ENCODE measurements at places on chromosomes 5 and 9. TPM values are rescaled to one million over a fixed set of nuclear protein-coding genes. Genes with fewer than 3 reads are reported as not detected.

GRCh38 chr5:114412510-114413171, 50.8 kb downstream of the KCNN2 start:
- no peak overlapping the region for H3K27ac ChIP-seq
- H3K4me1 ChIP-seq, result no peaks in the 10 kb centered on the region
- no peak for DNase-seq
- H3K4me3 ChIP-seq, result no peak overlapping the region

DNA sequence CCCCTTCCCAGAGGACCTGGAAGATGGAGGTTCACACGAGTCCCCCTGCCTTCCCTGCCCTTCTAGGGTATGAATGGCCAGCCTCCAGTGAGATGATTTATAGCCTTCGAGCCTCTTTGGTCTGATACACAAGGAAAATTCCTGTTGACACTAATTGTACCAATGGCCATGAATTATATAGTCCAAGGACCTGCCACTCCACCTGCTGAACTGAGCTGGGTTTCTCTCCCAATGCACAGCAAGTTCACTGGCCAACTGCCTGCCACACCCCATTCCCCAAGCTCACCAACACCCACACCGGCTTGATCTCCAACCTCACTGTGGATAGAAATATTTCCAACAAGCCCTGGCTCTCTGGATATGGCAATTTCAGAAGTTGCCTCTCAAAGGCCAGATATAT, 9.3 kb upstream of the ADRA1B start:
- DNase-seq, result no peak
- no peak overlapping the region for H3K4me3 ChIP-seq
- peaks cover 31% of the 10 kb centered on the region for H3K27me3 ChIP-seq
- no peaks in the 10 kb centered on the region for H3K4me1 ChIP-seq

- peak overlapping the region; percentile 99 for H3K27ac ChIP-seq
- H3K4me1 ChIP-seq, result peaks cover 96% of the 10 kb centered on the region
- peaks cover 29% of the 10 kb centered on the region for H3K36me3 ChIP-seq
- H3K27me3 ChIP-seq, result no peaks in the 10 kb centered on the region
Observed at GRCh38 chr9:131671133-131671520, 68.7 kb downstream of the RAPGEF1 start.

GRCh38 chr5:73641811-73642210, 15.8 kb downstream of the ARHGEF28 start:
- H3K27ac ChIP-seq, result no peak overlapping the region
- no peak for DNase-seq
- H3K4me3 ChIP-seq, result no peak overlapping the region
- no peaks in the 10 kb centered on the region for H3K36me3 ChIP-seq

- no peaks in the 10 kb centered on the region for H3K27me3 ChIP-seq
- H3K36me3 ChIP-seq, result peaks cover 4% of the 10 kb centered on the region
- peaks cover 13% of the 10 kb centered on the region for H3K4me1 ChIP-seq
- peak overlapping the region; percentile 34 for H3K27ac ChIP-seq
Observed at GRCh38 chr5:141940695-141941271, 17.1 kb downstream of the DELE1 start.

- peaks cover 6% of the 10 kb centered on the region for H3K36me3 ChIP-seq
- H3K4me1 ChIP-seq, result peaks cover 15% of the 10 kb centered on the region
- peaks cover 87% of the 10 kb centered on the region for H3K27me3 ChIP-seq
- peak; percentile 46 for DNase-seq
- no peak overlapping the region for H3K27ac ChIP-seq
Observed at GRCh38 chr5:77645158-77645994, 6.9 kb upstream of the OTP start.

GRCh38 chr5:135269931-135270421, 129.1 kb downstream of the MACROH2A1 start:
- no peaks in the 10 kb centered on the region for H3K36me3 ChIP-seq
- H3K27me3 ChIP-seq, result peaks cover 11% of the 10 kb centered on the region
- H3K4me1 ChIP-seq, result no peaks in the 10 kb centered on the region
- H3K27ac ChIP-seq, result no peak overlapping the region

- H3K36me3 ChIP-seq, result peaks cover 12% of the 10 kb centered on the region
- H3K27me3 ChIP-seq, result no peaks in the 10 kb centered on the region
- peaks cover 1% of the 10 kb centered on the region for H3K4me1 ChIP-seq
- H3K4me3 ChIP-seq, result no peak overlapping the region
- no peak overlapping the region for H3K27ac ChIP-seq
- no peak for DNase-seq
Observed at GRCh38 chr5:53590759-53591158, 30.3 kb downstream of the NDUFS4 start.

DNA sequence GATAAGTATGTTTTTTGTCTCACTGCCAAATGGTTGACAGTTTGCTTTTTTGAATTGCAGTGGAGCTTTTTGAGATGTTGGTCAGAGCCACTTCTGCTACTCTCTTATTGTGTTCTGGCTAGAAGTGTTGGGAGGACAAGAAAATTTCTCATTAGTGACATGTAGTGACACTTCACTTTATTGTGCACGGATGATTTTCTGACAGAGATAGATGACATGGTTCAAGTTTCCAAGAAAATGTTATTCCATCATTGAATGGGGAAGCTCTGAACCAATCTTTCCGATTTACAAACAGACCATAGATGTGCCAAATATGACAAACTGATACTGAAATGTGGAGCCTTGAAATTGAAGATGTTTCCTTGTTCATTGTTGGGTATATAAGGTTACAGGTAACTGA, 558.9 kb upstream of the WWC1 start:
- H3K27me3 ChIP-seq, result no peaks in the 10 kb centered on the region
- H3K4me3 ChIP-seq, result no peak overlapping the region
- H3K36me3 ChIP-seq, result no peaks in the 10 kb centered on the region
- no peak overlapping the region for H3K27ac ChIP-seq

DNA sequence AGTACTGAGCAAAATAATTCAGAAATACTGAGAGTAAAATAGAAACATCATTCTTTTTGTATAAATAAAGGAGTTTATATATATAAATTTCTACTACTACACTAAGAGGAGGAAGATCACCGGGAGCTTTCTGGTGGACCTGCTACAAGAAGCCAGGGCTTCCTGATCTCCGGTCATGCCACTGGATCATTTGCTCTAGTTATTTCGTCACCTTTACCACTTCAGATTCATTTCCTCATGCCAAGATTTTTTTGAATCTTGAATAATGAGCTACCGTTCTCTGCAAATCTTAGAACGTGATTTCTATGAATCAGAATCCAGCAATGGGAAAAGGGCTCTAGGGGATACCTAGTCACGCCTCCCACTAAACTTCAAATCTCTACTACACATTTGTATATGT, 51.9 kb upstream of the TBC1D9B start:
- no peaks in the 10 kb centered on the region for H3K27me3 ChIP-seq
- no peaks in the 10 kb centered on the region for H3K4me1 ChIP-seq
- DNase-seq, result no peak
- no peak overlapping the region for H3K27ac ChIP-seq
- H3K4me3 ChIP-seq, result no peak overlapping the region

GRCh38 chr5:40268088-40268487, 411.6 kb upstream of the PTGER4 start:
- no peak for DNase-seq
- peaks cover 13% of the 10 kb centered on the region for H3K4me1 ChIP-seq
- H3K27ac ChIP-seq, result no peak overlapping the region
- H3K4me3 ChIP-seq, result no peak overlapping the region

GRCh38 chr9:127349483-127350113, 47.4 kb upstream of the SLC2A8 start:
- DNase-seq, result no peak
- H3K4me3 ChIP-seq, result no peak overlapping the region
- H3K27ac ChIP-seq, result no peak overlapping the region
- H3K36me3 ChIP-seq, result no peaks in the 10 kb centered on the region
- H3K4me1 ChIP-seq, result peaks cover 4% of the 10 kb centered on the region

GRCh38 chr9:124342776-124343485, 72.3 kb downstream of the PSMB7 start:
- H3K27me3 ChIP-seq, result no peaks in the 10 kb centered on the region
- no peak overlapping the region for H3K4me3 ChIP-seq
- DNase-seq, result no peak
- no peaks in the 10 kb centered on the region for H3K4me1 ChIP-seq
- no peak overlapping the region for H3K27ac ChIP-seq

- no peak overlapping the region for H3K27ac ChIP-seq
- no peaks in the 10 kb centered on the region for H3K36me3 ChIP-seq
- H3K4me3 ChIP-seq, result no peak overlapping the region
Observed at GRCh38 chr9:127308652-127309434, 44.3 kb downstream of the GARNL3 start.

DNA sequence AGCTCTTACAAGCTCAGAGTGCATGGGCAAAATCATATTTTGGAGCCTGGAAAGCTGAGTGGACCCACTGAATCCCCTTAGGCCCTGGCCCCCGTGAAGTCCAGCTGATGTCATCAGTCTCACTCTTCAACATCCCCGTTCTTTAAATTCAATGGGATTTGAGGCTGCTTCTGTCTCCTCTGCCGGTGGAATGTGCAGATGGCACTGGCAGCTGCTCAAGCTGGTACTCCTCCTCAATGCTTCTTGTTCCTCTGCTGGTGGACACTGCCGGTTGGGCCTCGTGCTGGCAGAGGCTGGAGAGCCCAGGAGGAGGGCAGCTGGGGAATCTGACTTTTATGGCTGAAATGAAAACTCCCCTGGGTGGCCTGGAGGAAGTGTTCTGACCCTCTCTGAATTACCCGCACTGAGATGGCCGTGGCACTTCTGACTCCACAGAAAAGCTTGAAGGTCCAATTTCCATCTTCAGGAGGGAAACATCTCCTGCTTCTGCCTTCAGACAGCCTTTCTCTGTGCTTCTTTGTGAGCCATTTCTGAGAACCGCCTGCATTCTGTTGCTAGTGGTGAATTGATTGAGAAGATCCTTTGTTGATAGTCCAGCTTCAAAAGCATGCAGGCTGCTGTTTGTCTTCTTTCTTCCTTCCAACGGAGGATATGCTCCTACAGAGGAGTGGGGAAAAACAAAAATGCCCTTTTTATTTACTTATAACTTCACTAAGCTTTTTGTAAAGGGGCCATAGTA, 298.9 kb downstream of the TMEM38B start:
- H3K4me3 ChIP-seq, result no peak overlapping the region
- DNase-seq, result no peak
- no peak overlapping the region for H3K27ac ChIP-seq
- H3K27me3 ChIP-seq, result no peaks in the 10 kb centered on the region
- no peaks in the 10 kb centered on the region for H3K36me3 ChIP-seq

- H3K27me3 ChIP-seq, result no peaks in the 10 kb centered on the region
- H3K4me3 ChIP-seq, result no peak overlapping the region
- no peaks in the 10 kb centered on the region for H3K36me3 ChIP-seq
- H3K27ac ChIP-seq, result no peak overlapping the region
- peaks cover 29% of the 10 kb centered on the region for H3K4me1 ChIP-seq
- no peak for DNase-seq
Observed at GRCh38 chr5:56833325-56833724, 18.0 kb downstream of the MAP3K1 start.

GRCh38 chr9:114445616-114446015, 57.8 kb upstream of the AKNA start:
- H3K27me3 ChIP-seq, result no peaks in the 10 kb centered on the region
- H3K4me1 ChIP-seq, result peaks cover 4% of the 10 kb centered on the region
- DNase-seq, result no peak
- no peak overlapping the region for H3K4me3 ChIP-seq
- H3K27ac ChIP-seq, result no peak overlapping the region

GRCh38 chr5:1508659-1509290, 15.0 kb downstream of the LPCAT1 start:
- H3K4me1 ChIP-seq, result peaks cover 9% of the 10 kb centered on the region
- peak; percentile 31 for DNase-seq
- no peaks in the 10 kb centered on the region for H3K27me3 ChIP-seq
- no peak overlapping the region for H3K27ac ChIP-seq
- H3K4me3 ChIP-seq, result no peak overlapping the region
- H3K36me3 ChIP-seq, result peaks cover 2% of the 10 kb centered on the region

CCL27 gene
- not detected for total RNA-seq

FOXD4L5 gene
- total RNA-seq, result 0.18 TPM

FRRS1L gene
- total RNA-seq, result not detected

SPINK6 gene
- total RNA-seq, result not detected

PCDHB5 gene
- not detected for total RNA-seq

C9orf153 gene
- total RNA-seq, result 0.38 TPM

CSF1R gene
- total RNA-seq, result 0.26 TPM

CDH10 gene
- total RNA-seq, result not detected

NKD2 gene
- total RNA-seq, result 4.2 TPM

PCDHB3 gene
- total RNA-seq, result not detected

PRR7 gene
- 5.3 TPM for total RNA-seq

CCNO gene
- total RNA-seq, result 0.26 TPM

NSMF gene
- total RNA-seq, result 42.1 TPM

SYK gene
- 0.28 TPM for total RNA-seq
